Stimulated activated CD8-positive, alpha-beta memory T cell treated with anti-CD3 and anti-CD28 coated beads, Interleukin-4, amount 100 ng/mL, for 24 hours (primary cell): ENCODE measurements at places on chromosomes 1 and 21.

DNA sequence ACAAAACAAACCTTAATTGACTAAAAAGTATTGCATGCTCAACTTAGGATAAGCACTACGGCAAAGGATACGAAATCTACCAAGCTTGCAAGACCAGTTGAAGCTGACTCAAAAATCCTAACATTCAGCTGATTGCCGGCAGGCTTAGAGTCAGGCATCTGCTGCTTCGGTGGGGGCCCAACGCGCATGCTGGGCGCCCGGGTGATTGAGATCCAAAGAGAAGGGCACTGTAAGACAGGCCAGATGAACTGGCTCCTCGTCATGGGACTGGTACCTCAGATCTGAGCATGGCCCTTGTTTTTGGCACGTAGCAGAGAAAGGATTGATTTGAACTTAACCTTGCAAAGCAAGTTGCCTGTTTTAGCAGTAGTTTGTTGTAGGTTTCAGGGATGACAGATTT, 86.6 kb downstream of the PRDM2 start:
- no peak for DNase-seq

DNA sequence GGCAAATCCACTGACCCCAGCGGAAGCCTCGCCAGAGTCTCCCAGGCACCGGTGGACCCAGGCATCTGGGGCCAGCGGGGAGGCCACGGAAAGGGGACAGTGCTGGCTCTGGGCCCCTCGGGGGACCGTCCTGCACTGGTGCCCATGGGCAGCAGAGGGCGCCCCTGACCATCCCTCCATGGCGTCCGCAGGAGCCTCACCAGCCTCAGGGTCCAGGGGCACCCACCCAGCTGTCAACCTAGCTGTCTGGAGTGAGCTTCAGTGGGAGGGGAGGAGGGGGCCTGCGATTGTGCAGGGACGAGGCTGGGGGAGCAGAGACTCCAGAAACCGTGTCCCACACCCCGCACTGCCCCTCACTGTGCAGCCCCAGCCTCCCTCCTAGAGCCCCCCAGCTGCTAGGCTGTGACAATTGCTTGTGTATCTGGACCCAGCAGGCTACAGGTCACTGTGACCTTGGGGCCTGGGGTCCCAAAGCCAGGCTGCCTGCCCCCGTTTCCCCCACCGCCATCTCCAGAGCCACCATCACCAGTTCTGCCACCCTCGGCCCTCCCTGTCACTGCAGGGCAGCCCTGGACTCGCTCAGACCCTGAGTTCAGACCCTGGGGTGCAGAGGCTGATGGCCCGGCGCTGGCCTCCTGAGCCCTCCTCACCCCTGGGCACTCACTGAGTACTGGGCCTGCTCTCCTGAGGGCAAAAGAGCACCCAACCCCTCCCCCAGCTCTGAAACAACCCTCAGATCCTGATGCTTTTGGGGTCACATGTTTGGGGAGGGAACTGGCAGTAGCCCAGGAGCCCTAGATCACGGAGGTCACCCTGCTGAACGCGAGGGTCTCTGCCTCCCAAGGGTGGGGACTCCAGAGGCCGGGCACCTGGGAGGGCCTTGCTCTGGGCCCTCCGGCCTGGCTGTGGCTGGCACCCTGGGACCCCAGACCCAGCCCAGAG, 10.6 kb upstream of the COL6A1 start:
- DNase-seq: peak; percentile 53

DNA sequence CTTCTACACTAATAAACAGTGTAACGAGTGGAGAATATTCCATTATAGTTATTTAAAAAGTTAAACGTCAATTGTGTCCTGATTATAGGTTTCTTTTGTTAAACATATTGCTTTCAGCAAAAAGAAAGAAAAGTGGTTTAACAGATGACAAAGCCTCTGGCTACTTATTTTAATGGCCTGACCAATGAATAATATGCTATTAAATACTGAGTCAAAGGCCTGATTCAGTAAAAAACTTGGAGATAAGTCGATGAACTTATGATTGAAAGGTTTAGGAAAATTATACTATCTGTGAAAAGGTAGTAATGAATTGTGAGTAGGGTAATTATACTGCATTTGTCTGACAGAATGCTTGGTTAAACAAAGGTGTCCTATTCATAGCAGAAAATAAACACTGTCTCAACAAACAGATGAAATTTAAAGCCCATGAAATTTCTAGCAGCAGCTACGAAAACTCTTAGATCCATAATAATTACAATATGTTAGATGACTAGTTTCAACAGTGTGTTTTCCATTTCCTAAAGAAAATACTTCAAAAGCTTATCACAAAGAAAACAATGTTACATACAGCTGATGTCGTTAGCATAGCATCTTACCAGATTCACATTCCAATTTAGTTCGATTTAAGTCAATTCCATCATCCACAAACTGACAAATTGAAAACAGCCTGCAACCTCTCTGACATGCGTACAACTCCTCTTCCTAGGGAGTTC, 6.2 kb downstream of the TMEM59 start:
- DNase-seq: no peak

DNA sequence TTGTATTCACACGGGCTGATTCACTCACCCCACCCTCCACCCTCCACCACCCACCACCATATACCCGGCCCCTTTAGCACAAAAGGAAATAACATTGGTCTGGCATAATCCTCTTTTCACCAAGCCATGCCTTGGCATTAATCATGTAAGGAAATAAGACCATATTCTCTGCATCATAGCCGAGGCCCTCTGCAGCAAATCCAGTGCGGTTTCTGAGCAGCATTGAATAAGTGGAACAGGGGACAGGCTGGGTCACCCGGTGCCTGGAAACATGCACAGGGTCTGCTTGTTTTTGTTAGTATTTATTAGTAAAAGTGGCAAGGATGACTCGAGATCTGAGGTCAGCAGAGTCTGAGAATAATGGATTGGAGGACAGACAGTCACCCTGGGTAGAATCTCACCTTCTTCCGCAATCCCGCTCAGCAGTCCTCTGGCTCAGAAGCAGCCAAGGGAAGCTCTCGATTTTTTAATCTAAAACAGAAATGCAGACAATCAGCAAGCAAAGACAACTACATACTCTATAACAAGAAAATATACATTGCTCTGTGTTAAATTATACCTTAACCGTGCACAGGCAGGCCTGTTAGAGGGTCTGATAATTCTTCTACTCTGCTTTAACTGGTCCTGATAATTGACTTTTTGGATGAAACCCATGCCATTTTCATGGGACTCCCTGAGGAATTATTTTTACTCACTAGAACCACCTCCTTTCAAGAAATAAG, 52.4 kb upstream of the CDC42BPA start:
- DNase-seq: no peak

DNA sequence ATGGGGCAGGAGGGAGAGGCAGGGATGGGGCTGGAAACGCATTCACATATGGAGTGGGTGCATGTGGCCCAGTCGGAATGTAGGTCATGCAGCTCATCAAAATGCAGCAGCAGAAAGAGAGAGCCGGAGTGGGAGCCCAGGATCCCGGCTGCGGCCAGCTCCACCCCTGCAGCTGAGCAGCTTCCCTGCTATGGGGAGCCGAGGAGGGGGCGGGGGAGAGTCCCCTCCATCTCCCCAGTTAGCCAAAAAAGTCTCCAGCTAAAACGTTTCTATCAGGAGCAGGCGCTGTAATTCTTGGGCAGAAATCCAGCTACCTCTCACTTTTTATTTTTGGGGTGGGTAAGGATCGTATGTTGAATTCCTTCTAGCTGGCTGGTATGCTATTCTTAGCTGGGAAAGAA, 39.7 kb downstream of the MRPL37 start:
- DNase-seq: no peak
